Activated naive CD4-positive, alpha-beta T cell (primary cell): ENCODE measurements at places on chromosomes 6 and 20.
A peak's percentile ranks its signal among the peaks of the same experiment; 100 is the strongest.

DNA sequence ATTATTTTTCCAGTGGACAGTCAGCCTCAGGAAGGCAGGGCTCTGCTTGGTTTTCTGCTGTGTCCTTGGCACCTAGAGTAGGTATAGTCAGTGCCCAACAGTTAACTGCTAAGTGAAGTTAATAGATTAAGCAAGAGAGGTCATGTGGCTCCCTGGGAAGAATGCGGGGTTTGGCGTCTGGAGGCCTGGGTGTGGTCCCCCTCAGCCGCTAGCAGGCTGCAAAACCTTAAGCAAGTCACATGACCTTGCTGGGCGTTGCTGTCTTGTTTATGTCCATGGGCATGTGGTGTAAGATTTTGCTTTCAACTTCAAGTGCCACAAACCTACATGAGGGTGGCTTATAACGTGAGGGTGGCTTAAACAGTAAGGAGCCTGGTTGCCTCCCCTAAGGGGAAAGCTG lies 75.5 kb upstream of the SCP2D1 start:
- no peak for DNase-seq

DNA sequence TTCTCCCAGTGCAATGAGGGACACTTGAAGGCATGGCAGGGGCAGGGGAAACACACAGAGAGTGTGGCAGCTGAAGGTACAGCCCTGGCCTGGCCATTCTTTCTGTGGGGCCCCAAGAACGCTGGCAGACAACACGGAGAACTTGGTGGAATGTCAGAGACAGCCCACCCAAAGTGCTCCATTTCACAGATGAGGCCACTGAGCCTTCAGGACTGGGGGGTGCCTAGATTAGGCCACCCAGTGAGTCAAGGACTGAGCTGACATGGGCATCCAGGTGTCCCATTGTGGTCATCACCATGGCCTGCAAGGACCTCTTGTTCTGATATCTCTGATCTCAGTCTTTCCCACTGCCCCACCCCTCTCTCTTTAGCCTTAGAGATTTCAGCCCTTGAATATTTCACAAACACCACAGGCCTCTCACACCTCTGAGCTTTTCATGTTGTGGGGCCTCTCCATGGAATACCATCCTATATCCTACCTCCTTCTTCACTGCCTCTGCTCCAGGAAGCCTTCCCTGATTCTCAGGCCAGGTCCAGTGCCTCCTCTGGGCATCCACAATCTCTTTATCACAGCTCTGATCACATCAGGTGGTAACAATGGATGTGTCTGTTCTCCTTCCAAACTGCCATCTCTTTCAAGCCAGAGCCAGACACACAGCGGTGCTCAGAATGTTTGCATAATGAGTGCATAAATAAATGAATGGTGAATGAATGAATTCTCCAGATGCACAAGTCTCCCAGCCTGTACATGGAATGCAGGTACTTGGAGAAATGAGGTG lies 2.0 kb upstream of the RSPO4 start:
- DNase-seq = no peak

GRCh38 chr6:134331256-134331655 lies 13.3 kb upstream of the SGK1 start:
- no peak for DNase-seq

DNA sequence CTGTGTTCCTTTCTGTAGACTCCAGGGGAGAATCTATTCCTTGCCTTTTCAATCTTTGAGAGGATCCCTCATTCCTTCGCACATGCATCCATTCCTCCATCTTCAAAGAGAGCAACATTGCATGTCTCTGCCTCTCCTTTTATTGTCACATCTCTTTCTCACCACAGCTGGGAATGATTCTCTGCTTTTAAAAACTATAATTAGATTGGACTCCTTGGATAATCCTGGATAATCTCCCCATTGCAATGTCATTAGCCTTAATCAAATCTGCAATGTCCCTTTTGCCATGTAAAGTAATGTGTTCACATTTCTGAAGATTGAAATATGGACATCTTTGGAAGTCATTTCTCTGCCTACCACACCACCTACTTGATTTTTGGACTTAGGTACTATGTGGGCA lies 750.1 kb downstream of the COL12A1 start:
- no peak for DNase-seq

DNA sequence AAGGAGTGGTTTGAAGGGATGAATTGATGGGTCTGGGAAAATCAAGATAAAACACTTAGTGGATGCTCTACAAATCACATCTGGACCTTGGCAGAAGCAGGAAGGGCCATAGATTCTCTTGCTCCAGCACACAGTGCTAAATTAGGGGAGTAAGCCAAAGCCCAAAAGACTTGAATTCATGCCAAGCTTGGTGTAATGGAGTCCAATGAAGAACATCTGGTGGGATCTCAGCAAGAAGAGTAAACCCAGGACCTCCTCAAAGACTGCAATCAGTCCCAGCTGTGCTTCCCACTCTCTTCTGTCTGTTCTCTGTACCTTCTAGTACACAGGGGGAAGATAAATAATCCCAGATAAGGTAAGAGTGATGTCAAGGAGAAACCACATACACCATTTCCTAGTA lies 683.4 kb downstream of the RNF144B start:
- DNase-seq = no peak

- peak; percentile 57 for DNase-seq
These were observed 476 bp downstream of the IGF2R start for GRCh38 chr6:159969204-159969912.

DNA sequence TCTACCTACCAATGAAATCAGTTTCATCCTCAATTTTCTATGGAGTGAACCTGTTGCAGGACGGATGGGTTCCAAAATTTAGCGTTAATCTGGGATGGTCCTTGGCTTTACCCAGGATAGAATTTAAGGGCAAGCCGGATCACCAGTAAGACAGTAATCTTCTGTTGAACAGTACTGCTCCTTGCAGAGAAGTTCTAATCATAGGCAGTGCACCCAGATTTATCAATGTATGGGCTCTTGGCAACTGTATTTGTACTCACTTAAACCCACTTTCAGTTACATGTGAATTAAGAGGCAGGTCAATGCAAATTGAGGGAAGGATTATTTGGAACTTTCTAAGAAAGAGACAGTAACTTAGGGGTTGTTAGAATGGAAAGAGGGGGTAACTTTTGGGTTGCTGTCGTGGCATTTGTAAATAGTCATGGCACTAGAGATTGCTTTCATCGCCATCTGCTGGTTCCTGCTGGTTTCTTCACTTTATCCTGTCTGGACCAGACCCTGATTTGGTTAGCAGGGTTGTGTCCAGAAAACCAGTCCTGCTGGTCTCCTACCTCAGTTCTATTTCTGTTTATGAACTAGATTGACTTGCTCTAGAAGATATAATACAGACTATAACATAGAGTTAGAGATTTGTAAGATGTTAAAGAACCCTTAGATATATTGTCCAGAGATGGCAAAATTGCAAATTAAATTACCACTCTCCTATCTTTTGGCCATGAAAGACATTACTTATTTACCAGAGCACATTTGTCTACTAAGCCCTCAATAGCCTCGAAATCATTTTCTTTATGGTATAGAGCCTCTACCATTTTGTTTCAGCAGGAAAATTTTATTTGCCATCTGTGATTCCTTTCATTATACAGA lies 646.3 kb downstream of the UTRN start:
- no peak for DNase-seq

GRCh38 chr6:157050537-157051265 lies 272.6 kb downstream of the TMEM242 start:
- DNase-seq = no peak

DNA sequence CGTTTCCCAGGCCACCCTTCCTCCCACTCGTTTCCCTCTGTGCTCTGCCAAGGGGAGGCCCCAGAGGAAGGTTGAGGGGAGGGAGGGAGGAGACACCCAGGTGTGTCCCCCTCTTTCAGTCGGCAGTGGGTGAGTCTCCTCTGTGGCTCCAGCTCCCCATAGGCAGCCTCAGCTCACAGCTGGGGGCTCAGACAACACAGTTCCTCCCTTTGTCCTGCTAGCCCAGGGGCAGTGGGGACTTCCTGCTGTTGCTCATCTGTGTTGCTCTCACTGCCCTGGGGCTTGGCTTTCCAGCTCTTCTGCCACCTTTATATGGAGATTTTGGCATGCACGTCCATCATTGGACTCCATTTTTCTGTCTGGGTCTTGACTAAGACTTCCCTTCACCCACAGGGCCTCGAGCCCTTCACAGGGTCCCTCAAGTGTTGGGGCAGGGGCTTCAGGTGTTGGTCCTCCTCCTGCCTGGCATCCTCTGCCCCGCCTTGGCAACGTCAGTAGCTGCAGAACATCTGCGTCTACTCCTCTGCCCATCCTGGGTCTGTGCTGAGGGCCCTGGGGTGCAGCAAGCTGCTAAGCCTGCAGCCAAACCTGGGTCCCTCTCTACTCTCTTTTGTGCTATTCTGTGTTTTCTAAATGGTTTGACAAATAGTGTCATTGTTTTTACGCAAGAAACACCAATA lies 190.6 kb upstream of the PMEPA1 start:
- no peak for DNase-seq

DNA sequence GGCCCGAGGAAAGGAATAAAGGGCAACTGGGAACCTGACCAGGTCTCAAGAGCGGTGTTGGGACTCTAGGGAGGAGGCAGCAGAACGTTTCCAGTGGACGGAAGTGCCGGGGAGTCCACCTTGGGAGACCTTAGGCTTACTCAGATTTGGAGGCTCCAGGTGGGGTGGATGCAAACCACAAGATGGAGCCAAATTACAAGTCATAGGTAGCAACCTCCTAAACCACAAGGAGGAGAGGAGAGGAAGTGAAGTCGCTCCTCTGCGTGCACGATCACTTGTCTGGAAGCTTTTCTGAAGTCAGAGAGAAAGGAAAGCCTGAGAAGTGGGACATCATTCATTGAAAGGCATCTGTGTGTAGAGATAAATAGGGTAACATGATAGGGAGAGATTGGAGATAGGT lies 9.3 kb downstream of the HLA-DOA start:
- no peak for DNase-seq

GRCh38 chr6:135163440-135163738 lies 17.7 kb upstream of the MYB start:
- peak; percentile 8 for DNase-seq

GRCh38 chr6:112691289-112691688 lies 344.2 kb downstream of the RFPL4B start:
- no peak for DNase-seq

- DNase-seq = no peak
These were observed 189.1 kb downstream of the TBX18 start for GRCh38 chr6:84575264-84575663.

DNA sequence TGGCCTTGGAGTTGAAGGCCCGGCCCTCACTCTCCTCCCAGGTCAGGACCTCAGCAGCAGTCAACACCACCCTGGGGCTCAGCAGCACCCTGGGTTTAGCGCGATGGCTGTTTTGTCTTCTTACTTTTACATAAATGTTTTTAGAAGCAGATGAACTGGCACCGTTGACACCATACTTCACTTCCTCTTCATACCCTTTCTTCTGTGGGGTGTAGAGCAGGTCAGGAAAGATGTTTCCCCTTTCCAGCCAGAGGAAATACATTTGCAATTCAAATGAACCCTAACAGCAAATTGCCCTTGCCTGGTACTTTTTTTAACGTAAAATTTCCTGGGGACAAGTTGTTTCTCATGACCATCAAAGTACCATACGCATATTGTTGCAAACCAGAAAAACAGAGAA lies 54.7 kb upstream of the SNX9 start:
- DNase-seq = no peak

DNA sequence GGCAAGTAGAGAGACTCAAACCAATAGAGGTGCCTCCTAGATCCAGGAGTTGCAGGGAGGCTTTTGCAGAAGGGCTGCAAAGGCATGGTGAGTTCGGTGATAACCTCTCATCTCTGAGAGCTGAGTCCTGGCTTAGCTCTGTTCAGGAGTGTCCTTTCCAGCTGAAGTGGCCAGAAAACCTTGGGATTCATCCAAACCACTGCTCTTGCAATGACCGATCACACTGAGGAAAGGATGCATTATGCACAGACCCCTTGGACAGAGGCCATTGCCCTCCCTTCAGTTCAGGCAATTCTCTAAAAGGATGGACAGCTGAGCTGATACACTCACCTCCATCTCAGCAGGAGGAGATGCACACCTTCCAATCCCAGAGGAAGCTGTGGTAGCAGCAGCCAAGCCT lies 158.8 kb upstream of the ENPP5 start:
- no peak for DNase-seq

DNA sequence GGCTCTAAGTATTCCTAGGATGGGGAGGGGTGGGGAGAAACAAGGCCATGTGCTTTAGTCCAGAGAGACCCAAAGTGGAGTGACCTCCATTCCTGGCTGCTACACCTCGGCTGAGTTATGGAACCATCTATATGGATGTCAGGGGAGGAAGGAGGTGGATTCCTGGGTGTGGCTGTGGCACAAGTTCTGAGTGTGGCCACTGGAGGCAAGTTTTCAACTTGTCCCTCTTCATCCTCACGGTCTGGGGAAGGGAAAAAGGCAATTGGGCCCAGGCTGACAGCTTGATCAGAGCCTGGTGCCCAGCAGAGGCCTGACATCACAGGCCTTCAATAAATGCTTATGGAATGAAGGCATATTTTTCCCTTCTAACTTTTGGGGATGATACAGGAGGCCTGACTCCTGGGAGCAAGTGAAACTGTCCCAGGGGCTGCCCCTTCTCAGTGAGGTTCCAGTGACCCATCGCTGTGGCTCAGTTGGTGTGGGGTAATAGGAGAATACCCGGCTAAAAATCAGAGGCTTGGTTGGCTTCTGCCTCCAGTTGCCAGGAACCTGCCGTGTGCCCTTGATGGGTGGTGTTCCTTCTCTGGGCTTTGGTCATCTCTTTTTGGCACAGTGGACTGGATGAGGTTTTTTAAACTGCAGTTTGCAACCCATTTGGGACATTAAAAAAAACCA lies 1.8 kb upstream of the ITPR3 start:
- DNase-seq = no peak

- no peak for DNase-seq
These were observed 112.5 kb upstream of the LOC128125822 start for GRCh38 chr6:63459814-63460213.

DNA sequence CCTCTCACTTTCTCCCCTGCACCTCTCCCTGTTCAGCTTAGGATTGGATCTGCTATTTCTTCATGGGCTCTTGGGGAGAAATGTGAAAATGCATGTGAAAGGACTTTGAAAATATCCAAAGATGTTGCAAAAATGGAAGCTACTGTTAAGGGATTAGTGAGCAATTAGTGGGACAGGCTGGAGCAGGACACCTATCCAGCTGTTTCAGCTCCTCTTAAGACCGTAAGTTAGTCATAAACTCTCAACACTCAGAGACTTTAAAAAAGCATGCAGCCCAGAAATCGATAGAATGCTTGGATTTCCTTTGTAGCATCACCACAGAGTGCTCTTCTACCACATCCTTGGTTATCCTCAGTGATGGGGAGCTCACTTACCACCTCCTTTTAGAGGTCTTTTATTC lies 88.7 kb downstream of the SLC24A3 start:
- DNase-seq = no peak

DNA sequence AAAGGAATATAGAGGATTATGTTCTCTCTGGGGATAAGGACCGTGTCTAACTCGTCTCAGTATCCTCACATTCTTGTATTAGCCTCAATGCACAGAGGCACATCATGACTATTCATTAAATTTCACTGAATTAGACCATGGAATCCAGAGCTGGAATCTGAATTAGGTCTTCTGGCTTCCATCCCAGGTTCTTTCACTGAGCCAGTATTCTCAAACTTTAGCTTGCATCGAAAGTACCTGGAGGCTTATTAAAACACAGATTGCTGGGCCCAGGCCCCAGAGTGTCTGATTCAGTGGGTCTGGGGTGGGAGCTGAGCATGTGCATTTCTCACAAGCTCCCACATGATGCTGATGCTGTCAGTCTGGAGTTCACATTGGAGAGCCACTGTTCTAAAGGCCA lies 142.0 kb downstream of the UST start:
- DNase-seq = no peak

- DNase-seq = no peak
These were observed 2177.4 kb upstream of the DEFB115 start for GRCh38 chr20:29079769-29080690.
